ENCODE measurements at places on chromosomes 7 and 10.
A peak's percentile ranks its signal among the peaks of the same experiment; 100 is the strongest.

DNA sequence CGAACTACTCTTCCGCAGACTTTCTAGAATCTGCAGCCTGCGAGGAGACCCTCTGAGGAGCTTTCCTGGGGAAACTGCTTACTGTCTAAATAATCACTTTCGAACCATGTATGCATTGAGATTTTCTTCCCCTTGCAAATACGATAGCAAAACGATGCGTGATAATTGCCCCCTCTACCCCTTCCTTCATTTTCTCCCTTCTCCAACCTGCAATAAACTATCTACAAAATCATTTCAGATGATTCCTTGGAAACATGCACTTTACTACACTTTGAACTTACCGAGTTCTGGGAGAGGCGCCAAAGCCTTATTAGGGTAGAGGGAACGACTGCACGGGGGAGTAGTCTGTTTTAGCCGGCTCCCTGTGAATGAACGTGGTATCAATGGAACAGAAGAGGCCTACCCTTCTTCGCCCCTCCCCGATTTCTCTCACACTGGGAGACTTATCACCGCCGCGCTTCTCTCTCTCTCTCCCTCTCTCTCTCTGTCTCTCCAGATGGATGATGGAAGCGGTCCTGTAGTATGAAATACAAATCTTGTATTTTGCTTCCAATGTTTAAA, at the start of gene FGFBP3:
TSS of gene FGFBP3 (minus strand) at position 370 of the 561 bp plus-strand sequence. CDS start 517 bp downstream, outside the sequence.
- peak within 1 kb of the TSS; percentile 10 for H3K27ac ChIP-seq
- peaks cover 4% of the 10 kb centered on the region for H3K4me1 ChIP-seq
- H3K36me3 ChIP-seq = no peaks in the 10 kb centered on the region
- peak within 1 kb of the TSS; percentile 91 for H3K4me3 ChIP-seq

DNA sequence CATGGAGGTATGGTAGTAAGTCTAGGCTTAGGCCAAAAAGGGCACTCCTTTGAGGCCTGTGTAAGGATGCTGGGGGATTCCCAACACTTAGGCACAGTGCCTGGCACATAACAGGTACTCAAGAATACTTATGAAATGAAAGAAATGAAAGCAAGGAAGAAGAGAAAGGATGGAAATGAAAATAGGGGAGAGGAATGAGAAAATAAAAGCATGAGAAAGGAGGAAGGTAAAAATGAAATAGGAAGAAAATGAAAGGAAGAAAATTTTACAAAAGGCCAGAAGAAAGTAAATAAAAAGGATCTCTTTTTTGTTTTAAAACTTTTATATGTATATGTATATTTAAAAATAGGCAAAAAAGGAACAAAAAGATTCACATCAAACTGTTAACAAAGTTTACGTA, 146.3 kb downstream of the SKAP2 start:
- H3K36me3 ChIP-seq = 0 out of 2 replicates have a peak, but pooled peaks cover 4% of the 10 kb centered on the region
- no peak overlapping the region for H3K4me3 ChIP-seq
- no peak for DNase-seq
- no peak overlapping the region for H3K27ac ChIP-seq

GRCh38 chr7:74655768-74656440, 1.6 kb upstream of the GTF2I start:
- DNase-seq = no peak
- H3K4me3 ChIP-seq = peak overlapping the region; percentile 11
- peaks cover 5% of the 10 kb centered on the region for H3K36me3 ChIP-seq
- peaks cover 16% of the 10 kb centered on the region for H3K4me1 ChIP-seq
- H3K27me3 ChIP-seq = no peaks in the 10 kb centered on the region

DNA sequence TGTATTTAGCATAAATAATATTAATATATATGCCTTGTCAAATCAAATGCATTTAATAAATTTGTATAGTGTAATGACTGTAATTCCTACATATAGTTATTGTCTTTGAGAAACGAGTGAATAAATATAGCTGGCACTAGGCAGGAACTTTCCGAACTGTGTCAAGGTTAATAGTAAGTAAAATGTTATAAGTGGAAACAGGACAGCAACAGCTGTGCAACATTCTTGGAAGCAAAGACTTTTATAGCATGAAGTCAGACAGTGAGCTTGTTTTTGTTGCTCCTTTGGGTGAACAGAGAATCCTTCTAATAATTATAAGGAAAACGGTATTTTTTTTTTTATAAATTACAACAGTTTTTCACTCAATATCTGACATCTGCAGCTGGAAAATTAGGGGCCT, 14.0 kb upstream of the EXOC6 start:
- H3K4me1 ChIP-seq = peaks cover 4% of the 10 kb centered on the region
- no peaks in the 10 kb centered on the region for H3K27me3 ChIP-seq
- no peak overlapping the region for H3K4me3 ChIP-seq

- H3K4me1 ChIP-seq = no peaks in the 10 kb centered on the region
- no peak for DNase-seq
- H3K27ac ChIP-seq = no peak overlapping the region
- no peaks in the 10 kb centered on the region for H3K36me3 ChIP-seq
- no peaks in the 10 kb centered on the region for H3K27me3 ChIP-seq
Measured at GRCh38 chr7:118793582-118793981, 569.1 kb downstream of the ANKRD7 start.

DNA sequence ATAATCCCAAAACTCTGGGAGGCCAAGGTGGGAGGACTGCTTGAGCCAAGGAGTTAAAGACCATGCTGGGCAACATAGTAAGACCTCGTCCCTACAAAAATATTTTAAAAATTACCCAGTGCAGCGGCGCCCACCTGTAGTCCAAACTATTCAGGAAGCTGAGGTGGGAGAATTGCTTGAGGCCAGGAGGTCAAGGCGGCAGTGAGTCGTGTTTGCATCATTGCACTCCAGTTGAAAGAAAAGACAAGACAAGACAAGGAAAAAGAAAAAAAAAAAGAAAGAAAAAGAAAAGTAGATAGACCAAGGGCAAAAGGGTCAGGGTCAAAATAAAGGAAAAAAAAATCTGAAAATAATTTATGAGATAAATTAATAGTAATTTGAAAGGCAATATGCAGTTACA, 5.8 kb downstream of the ANXA7 start:
- no peak for DNase-seq
- H3K36me3 ChIP-seq = peaks cover 19% of the 10 kb centered on the region
- H3K4me1 ChIP-seq = peaks cover 5% of the 10 kb centered on the region
- no peak overlapping the region for H3K27ac ChIP-seq
- H3K27me3 ChIP-seq = no peaks in the 10 kb centered on the region
- H3K4me3 ChIP-seq = no peak overlapping the region

DNA sequence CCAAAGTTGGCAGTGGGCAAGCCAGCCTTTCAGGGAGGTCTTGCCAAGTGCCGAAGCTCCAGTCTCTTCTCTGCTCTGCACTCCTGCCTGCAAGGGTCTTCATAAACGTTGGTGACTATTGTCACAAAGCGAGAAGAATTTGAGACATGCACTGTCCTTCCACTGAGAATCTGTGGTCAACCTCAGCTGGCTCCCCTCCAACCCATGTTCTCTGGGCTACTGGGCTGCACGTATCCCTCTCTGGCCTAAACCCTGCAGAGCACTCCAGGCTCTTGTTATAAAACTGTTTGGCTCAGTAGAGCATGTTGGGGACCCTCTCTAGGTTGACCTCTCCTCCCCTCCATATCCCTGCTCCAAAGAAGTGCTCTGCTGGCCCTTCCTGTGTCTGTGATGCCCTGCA, 260.4 kb upstream of the NFE2L3 start:
- H3K4me1 ChIP-seq = peaks cover 6% of the 10 kb centered on the region
- no peak for DNase-seq
- no peaks in the 10 kb centered on the region for H3K27me3 ChIP-seq
- H3K27ac ChIP-seq = no peak overlapping the region

DNA sequence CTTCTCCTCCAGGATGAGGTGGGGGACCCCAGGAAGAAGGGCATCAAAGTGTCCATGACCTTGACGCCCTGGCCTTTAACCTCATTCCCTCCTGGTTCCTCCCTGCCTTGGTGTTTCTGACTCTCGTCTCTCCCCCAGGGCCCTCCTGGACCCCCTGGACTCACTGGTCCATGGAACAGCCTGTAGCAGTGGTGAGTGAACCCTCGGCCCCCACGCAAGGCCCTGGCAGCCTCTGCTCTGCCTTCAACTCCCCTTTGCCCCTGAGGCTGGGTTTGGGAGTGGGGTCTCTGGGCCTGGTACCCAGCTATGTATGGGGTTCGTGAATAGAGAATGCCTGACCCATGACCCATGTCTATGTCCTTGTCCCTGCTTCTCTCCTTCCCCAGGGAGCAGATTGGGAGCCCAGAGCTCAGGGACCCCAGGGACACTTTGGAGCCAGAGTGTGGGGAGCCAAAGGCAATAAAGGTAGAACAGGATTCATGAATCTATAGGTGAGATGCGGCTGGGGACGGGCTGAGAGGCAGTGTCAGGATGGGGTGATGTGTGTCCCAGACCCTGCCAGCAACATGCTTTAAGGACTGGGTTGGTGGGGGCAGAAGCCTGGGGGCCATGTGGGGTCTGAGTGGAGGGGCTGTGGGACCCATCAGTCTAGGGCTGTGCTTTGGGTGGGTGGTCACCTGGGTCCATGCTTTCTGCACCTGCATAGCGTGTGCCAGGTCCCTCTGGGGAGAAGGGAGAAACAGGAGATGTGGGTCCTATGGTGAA, 18.4 kb upstream of the VOPP1 start:
- H3K27me3 ChIP-seq = no peaks in the 10 kb centered on the region
- H3K4me3 ChIP-seq = no peak overlapping the region
- no peak for DNase-seq
- H3K4me1 ChIP-seq = no peaks in the 10 kb centered on the region

GRCh38 chr7:83850941-83851340, 202.0 kb upstream of the SEMA3E start:
- no peak for DNase-seq
- no peaks in the 10 kb centered on the region for H3K27me3 ChIP-seq
- H3K4me1 ChIP-seq = no peaks in the 10 kb centered on the region
- H3K36me3 ChIP-seq = no peaks in the 10 kb centered on the region
- no peak overlapping the region for H3K27ac ChIP-seq

- no peak for DNase-seq
- no peaks in the 10 kb centered on the region for H3K4me1 ChIP-seq
- no peak overlapping the region for H3K27ac ChIP-seq
- no peaks in the 10 kb centered on the region for H3K36me3 ChIP-seq
- no peaks in the 10 kb centered on the region for H3K27me3 ChIP-seq
Measured at GRCh38 chr7:150360363-150361058, 8.1 kb upstream of the REPIN1 start.

GRCh38 chr7:84009782-84010181, 184.8 kb downstream of the SEMA3A start:
- 0 out of 2 replicates have a peak, but pooled peaks cover 5% of the 10 kb centered on the region for H3K36me3 ChIP-seq
- no peaks in the 10 kb centered on the region for H3K27me3 ChIP-seq
- no peak overlapping the region for H3K4me3 ChIP-seq
- DNase-seq = no peak
- H3K27ac ChIP-seq = no peak overlapping the region
- peaks cover 12% of the 10 kb centered on the region for H3K4me1 ChIP-seq

DNA sequence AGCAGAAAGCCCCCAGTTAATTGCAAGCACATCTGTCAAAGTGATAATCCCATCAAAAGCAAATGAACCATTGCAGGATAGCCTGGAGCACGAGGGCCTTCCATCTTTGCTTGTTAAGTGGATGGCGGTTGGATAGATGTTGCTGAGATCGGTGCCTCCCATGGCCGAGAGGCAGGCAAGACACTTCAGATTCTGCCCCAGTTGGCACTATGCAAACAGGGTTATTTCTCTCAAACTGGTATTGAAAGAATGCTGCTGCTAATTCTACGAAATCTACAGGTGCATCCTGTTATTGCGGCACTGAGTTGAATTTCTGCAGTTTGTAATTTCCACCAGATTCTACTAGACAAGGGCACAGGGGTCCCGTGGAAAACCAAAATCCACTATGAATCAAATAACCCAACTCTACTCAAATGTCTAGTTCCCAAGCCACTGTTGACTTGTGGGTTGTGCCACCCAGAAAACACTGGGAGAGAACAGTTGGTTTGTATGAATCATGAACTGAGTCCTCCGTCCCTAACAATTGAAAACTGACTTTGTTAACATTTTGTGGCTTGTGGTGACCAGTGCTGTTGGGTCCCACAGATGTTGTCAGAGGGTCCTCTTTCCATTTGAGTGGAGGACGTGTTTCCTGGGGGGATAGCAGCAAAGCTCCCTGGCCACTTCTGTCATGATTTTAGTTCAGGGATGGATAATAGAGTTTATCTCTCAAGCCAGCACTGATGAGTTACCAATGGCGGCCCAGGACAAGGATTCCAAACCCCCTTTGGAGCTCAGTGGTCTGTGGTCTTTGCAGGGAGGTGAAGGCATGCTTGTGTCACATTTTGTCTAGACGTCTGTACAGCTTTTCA, 7.1 kb upstream of the IL2RA start:
- no peaks in the 10 kb centered on the region for H3K27me3 ChIP-seq
- no peak for DNase-seq
- H3K4me1 ChIP-seq = no peaks in the 10 kb centered on the region
- no peaks in the 10 kb centered on the region for H3K36me3 ChIP-seq
- H3K4me3 ChIP-seq = no peak overlapping the region

DNA sequence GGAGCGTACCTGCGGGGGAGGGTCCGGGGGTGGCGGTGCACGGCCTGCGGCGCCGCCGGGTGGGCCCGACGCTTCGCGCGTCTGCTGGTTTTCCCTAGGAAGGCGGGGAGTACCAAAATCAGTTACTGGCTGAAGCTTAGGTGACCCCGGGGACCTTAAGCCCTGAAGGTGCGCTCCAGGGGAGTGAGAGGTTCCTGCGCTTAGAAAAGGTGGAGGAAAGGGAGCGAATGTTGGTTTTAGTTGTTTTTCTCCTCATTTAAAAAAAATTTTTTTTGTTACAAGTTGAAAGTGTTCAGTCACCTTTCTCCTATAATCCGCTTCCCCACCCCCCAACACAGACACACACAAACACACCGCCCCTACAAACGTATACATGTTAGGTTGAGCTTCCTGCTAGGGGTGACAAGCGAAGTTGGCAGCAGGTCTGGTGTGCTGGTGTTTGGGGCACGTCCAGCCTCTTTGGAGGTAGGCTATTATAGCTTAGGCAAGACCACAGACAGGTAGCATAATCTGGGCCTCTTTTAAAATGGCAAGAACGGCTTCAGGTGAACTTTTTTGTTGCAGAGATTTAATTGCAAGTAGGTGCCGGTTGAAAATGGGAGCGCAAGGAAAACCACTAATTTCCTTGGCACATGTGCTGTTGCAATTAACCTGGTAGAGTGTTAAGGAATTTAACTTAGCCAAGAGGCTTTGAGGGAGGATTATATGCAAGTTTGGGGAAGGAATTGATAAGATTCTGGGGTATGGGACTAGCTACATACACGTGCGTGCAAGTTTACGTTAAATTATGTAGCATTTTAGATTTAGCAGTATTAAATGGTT, 945 bp downstream of the ADD3 start:
- no peaks in the 10 kb centered on the region for H3K36me3 ChIP-seq
- no peak for DNase-seq
- peak overlapping the region; percentile 67 for H3K4me3 ChIP-seq
- peak overlapping the region; percentile 34 for H3K27ac ChIP-seq
- H3K27me3 ChIP-seq = no peaks in the 10 kb centered on the region

GRCh38 chr10:104806801-104807200, 165.7 kb downstream of the SORCS3 start:
- H3K36me3 ChIP-seq = no peaks in the 10 kb centered on the region
- no peak for DNase-seq
- peaks cover 5% of the 10 kb centered on the region for H3K4me1 ChIP-seq
- H3K4me3 ChIP-seq = no peak overlapping the region
- H3K27ac ChIP-seq = no peak overlapping the region
- H3K27me3 ChIP-seq = no peaks in the 10 kb centered on the region

Measured in RWPE2 (cell line).